ENCODE measurements at places on chromosomes 3 and 15.

DNA sequence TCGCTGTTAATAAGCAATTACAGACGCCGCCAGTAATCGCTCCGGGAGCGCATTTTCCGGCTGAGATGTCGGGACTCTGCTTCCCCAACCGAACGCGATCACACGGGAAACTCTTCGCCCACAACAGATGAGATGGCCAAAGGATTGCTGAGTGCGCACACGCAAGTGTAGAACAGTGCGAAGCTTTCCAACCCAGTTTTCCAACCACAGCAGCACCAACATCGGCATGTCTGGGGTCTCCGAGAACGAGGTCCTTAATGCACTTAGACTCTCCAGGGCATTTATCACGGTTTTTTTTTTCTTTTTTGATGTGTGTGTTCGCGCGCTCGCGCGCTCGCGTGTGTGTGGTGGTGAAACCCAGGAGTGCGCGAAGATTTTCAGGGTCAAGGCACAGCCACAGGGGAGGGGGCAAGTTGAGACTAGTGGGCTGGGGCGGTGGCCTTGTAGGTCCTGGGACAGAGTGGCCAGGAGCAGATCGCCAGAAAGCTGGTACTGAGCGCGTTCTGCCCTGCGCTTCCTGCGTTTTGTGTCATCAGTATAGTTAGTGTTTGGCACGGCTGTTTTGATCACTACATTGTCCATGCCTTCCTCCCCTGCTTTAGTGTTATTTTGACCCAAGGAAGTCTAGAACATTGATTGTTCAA is 1.8 kb upstream of the EOMES start:
- DNase-seq, result no peak

DNA sequence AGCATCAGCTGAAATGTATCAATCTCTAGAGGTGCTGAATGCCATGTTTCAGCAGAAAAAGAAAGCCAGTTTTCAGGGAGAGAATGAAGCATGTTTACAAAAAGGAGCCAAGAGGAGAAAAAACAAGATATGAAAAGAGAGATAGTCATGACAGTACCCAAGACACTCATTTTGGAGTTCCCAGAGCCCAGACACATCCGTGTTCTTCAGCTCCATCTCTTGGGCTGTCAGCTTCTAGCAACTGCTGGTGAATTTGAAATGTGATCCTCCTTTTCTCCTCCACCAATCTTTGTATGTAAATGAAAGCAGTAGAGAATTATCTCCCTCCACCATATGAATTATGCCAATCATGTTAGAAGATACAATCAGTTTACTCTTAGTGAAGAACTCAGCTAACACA is 93.0 kb upstream of the SLC25A36 start:
- no peak for DNase-seq

GRCh38 chr3:186945255-186945823 is 15.0 kb downstream of the ST6GAL1 start:
- no peak for DNase-seq

DNA sequence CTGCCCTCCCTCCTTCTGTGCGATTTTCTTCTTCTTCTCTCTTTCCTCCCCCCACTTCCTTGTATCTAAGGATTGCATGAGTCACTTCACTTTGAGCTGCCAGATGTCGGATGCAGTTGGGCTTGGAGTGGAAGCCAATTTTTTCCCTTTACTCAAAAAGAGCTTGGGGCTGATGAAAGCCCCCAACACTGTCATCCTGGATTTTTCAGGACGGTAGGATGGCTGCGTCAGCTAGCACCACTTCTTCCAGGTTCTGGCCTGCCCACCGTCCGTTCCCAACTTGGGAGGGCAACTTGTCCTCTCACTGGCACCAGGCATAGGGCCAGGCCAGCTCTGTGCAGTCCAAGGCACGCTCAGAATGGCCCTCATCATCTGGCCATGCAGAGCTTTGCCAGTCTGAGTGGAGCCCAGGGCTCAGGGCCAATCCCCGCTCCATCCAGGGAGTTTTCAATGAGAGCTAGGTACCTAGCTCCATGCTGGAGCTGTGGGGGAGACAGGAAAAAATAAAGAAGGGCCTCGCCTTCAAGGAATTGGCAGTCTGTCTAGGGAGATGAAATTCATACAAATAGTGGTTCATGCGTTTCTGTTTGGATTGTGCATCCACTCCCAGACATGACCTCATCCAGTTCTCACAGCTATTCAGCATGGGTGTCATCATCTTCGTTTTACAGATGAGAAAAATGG is 47.7 kb upstream of the INSYN1 start:
- no peak for DNase-seq

GRCh38 chr15:42939841-42940240 is 19.3 kb upstream of the TTBK2 start:
- no peak for DNase-seq

- no peak for DNase-seq
These were observed 33.2 kb downstream of the SLC12A1 start for GRCh38 chr15:48239334-48239733.

DNA sequence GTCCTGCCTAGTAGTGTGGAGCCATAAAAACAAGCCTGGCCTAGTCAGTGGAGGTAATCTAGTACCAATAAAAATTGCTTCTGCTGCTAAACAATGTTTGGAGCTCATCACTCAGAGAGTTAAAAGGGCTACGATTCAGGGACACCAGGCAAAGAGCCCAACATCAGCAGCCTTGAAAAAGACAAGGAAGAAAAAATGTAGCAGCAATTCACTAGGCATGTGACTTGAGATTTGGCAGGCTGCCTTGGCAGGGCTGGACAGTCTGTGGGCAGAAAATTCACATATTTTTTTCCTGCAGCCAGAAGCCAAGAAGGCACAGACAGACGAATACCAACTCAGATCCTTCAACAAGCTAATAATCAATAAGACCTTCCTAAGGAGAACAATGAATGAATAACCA is 47.2 kb downstream of the IGSF11 start:
- no peak for DNase-seq

GRCh38 chr15:31343831-31344230 is 17.2 kb downstream of the KLF13 start:
- DNase-seq, result no peak

GRCh38 chr15:23854203-23854911 is 167.3 kb upstream of the NDN start:
- DNase-seq, result no peak

DNA sequence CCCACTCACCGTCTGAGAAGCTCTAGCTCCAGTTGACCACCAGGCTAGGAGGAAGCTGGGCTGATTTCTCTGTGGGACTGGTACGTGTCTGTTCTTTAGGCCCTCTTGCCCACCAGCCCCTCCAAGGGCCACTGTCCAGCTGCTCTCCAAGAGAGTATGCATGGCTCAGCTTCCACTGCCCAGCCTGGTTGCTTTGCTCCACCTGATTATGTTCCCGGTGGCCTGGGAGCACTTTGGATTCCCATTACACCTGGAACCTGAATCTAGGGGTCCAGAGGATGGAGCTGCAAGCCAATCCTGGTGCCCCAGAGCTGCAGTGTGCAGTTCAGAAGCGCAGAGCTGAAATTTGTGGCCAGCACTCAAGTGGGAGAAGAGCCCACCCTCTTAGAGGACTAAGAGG is 402.1 kb upstream of the CNTN6 start:
- no peak for DNase-seq

DNA sequence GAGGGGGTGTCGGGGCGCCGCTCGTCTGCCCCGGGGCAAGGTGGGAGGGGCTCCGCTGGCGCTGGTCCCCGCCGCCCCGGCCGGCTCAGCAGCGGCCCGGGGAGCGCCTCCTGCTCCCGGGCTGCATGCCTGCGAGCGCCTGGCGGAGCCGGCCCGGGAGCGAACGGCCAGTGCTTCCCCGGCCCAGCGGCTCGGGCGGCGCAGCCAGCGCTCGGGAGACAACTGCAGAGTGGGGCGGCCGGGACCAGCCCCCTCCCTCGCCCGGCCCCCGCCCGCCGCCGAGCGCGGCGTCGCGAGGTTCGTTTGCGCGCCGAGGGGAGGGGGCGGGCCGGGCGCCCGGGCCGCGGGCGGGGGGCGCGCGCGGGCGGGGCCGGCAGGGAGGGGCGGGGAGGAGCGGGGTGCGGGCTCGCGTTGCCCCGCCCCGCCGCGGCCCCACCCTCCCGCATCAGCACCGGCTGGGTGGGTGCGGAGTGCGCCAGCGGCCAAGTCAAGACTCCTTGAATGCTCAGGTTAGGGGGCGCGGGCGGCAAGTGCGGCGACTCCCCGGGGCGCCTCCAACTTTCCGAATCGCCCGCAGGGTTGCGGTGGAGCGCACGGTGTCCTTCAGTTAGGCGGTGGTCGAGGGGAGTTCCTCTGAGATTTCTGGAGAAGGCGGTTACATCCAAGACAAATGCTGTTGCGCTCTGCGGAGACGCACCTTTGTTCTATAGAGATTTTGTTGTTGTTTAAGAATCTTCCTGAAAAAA is at the start of gene RGMA:
RGMA (minus strand) TSS at position 231 of the 746 bp plus-strand sequence. CDS start 279 bp downstream, outside the sequence.
- DNase-seq, result no peak

DNA sequence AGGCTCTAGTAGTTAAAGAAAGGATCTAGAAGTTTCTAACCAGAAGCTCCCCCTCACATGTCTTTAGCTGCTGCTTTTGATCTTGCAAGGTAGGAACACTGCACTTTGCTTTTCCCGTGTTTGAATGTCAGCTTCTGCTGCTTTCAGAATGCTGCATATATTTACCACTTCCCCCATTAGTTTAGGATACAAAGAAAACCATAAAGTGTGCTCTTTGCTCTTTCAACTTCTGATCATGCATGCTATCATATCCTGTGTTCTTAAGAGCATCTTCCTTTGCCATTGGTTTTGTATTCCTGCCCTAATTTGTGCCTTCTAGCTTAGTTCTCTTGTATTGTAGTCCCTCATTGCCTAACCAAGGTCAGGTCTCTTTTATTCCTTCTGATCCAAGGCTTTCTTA is 43.3 kb downstream of the ZNF609 start:
- no peak for DNase-seq

DNA sequence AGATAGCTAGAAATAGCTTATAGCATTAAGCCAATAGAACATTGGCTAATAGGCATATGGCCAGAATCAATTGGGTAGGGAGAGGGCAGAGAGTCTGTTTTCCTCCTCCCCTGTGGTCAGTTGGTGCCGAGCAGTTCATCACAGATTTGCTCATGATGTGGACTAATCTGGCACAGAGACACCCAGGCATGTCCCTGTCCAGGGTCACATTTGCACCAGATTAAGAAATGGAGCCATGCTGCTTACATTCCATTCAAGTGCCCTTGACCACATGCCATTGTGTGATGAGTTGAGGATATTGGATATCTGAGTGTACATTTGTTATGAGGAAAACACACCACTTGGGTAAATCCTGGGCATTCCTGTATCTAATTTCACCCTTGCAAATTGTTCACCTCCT is 53.4 kb downstream of the USP13 start:
- DNase-seq, result no peak

GRCh38 chr3:188719545-188719944 is 452.2 kb upstream of the TPRG1 start:
- DNase-seq, result no peak

GRCh38 chr15:78921517-78921916 is 23.3 kb downstream of the CTSH start:
- DNase-seq, result no peak

- no peak for DNase-seq
These were observed 86.6 kb downstream of the GPR156 start for GRCh38 chr3:120198305-120198878.

- no peak for DNase-seq
These were observed 194.1 kb upstream of the KCNMB2 start for GRCh38 chr3:178342111-178342510.
